ENCODE measurements at places on chromosomes 7 and 10. TPM values are rescaled to one million over a fixed set of nuclear protein-coding genes. Genes with fewer than 3 reads are reported as not detected.

The GIMAP6 gene
- polyA plus RNA-seq = not detected

The PAX4 gene
- polyA plus RNA-seq = not detected

The BLNK gene
- 2.9 TPM for polyA plus RNA-seq

The EBF3 gene
- not detected for polyA plus RNA-seq

The VWC2 gene
- polyA plus RNA-seq = not detected

The ANKRD16 gene
- 6.8 TPM for polyA plus RNA-seq

GRCh38 chr7:102317231-102318059 is 30.8 kb downstream of the SH2B2 start:
- no peak for DNase-seq

- DNase-seq = no peak
These were observed 14.4 kb downstream of the CCDC6 start for GRCh38 chr10:59891936-59892335.

- DNase-seq = no peak
These were observed 32.8 kb upstream of the FAM20C start for GRCh38 chr7:159370-160270.

- DNase-seq = no peak
These were observed 41.2 kb downstream of the ADCYAP1R1 start for GRCh38 chr7:31093282-31093681.

DNA sequence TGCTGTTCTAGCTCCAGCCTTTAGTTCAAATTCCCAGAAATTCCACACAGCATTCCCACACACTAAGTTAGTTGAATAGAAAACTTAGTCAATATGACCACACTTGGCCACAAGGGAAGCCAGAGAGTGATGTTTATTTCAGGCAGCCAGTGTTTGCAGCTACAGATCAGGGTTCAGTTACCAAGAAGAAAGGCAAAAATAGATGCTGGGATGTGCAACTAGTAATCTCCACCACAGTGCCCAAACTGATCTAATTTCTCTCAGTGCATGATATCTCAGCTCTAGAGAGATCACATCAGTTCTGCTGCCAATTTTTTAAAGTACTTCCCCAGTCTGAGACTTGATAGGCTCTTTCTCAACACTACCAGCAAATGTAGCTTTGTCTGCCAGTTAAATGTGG is 17.6 kb downstream of the SLF2 start:
- DNase-seq = no peak

- DNase-seq = no peak
These were observed 139.2 kb downstream of the SLIT1 start for GRCh38 chr10:97046456-97047082.

- DNase-seq = no peak
These were observed 199.2 kb downstream of the TFEC start for GRCh38 chr7:115831371-115831770.

DNA sequence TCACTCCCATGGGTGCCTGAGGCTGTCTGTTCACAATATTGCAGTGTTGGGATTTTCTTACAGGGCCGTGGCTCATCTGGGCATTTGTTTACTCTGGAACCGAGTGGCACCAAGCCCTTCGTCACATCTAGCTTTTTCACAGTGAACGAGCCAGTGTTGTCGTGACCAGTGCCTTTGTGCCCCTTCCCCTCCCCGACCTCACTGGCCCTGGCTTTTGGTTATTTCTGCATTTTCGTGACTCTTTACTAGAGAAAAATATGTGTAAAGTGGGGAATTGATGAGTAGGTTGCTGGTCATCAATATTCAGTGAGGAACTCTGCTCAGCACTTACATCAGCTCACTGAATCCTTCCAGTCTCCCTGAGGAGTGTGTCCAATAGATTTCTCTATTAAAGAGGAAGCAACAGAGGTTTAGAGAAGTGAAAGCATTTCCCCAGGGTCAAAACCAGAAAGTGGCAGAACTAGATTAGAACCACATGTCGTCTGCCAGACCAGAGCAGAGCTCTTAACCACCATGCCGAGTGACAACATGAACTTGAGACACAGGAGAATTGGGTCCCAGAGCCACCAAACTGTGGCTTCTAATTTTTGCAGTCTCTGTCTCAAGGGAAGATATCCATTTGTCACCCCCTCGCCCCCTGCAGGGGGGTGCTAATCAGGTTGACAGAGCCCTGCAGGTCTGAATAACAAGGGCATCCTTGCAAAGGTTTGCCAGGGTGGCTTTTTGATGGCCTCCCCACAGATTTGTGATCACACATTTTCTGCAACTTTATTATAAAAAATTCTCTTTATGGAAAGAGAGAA is 125.3 kb downstream of the CHN2 start:
- DNase-seq = no peak

GRCh38 chr10:75291805-75292204 is 56.0 kb upstream of the COMTD1 start:
- DNase-seq = no peak

DNA sequence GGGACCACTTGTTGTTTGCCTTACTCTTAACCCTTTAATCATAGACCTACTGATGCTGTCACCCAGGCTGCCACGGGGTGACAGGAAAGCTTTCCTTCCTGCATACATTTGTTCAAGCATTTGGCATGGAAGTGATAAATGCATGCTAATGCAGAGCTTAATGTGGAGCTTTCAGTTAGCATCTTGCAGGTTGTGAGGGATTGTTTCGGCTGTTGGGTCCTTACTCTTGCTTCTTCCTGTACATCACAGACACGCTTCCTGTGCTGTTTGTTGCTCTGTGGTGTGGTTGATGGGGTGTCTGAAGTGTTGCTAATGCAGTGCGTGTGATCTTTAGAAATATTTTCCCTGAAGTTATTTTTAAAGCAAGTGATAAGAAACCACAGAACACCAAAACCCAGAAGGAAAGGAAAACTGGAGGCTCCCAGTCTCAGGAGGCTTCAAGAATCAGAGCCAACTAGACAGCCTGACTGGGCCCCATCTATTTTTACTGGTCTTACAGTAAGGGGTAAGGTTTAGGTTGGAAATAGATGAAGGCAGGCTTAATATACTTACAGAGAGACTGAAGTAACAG is 143.1 kb downstream of the CHN2 start:
- no peak for DNase-seq

- no peak for DNase-seq
These were observed 79.3 kb downstream of the WIPF3 start for GRCh38 chr7:29885626-29886025.

- DNase-seq = no peak
These were observed 477.0 kb downstream of the PTPRN2 start for GRCh38 chr7:158110661-158111048.

DNA sequence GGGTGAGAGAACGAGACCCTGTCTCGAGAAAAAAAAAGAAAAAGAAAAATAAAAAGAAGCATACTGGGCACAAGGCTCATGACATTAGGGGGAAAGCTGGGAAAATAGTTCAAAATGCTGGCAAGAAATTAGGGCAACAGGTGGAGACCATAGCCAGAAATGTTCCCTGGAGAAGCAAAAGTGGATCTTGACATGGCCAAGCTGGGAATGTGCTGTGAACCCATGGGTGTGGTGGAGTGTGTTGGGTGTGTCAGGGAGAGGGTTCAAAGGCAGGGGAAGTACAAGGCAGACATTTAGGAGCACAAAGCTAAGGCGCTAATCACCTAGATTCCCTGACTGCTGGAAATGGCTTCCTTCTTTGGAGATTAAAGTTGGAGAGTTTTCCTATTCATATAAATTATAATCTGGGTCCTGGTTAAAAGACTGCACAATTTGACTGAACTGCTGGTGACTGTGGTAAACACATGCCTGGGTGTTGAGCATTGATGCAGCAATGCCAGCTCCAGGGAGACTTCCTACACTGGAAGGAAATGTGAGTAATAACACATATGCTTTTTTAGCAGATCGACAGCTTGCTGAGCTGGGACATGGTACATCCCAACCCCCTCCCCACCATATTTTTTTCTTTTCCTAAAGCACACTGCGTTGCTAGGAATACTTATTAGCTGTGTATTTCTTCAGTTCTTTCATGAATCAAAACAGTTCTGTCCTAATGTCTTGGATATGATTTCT is 70.1 kb upstream of the ARHGAP21 start:
- DNase-seq = no peak

DNA sequence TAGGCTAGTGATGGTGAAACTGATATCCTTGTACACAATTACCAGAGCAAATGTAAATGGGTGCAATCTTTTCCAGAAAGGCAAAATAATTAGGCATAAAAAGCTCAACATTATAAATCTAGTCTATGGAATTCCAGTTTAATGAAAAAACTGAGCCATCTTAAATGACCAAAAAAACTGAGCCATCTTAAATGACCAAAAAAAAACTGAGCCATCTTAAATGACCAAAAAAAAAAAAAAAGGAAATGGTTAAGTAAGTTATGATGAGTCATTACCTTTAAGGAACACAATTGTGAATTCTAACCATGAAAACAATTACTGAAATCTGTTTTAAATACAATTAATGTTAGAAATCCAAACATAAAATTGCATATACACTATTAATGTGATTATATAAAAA is 25.3 kb downstream of the USP6NL start:
- no peak for DNase-seq

DNA sequence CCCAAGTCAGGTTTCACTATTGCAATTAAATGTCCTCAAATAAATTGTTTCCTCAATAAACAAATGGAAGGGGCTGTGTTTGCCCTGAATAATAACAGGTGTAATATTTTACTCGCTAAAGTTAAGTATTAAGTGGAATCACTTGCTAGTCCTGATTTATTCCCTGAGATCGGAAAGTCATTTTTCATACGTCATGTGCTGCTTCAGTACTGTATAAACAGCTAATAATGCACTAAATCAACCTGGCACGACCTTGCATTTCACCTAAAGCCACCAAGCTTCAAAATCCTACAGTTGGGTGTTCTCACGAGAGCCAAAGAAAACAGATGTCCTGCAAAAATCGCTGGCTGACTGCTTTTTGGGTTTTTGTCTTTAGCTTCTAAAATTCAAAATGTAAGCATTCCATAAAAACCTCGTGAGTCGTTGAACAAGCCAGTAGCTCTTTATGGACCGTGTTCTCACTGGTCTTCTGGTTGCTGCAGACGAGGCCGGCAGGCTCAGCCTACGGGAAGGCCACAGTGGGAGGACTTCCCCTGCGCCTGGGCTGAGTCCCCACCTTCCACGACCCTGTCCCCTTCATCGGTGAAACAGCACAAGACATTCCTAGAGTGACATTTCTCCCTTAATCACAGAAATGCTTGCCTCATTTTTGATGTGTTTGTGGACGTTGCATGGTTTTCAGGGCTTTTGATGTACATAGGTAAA is 17.9 kb upstream of the MNX1 start:
- DNase-seq = no peak

DNA sequence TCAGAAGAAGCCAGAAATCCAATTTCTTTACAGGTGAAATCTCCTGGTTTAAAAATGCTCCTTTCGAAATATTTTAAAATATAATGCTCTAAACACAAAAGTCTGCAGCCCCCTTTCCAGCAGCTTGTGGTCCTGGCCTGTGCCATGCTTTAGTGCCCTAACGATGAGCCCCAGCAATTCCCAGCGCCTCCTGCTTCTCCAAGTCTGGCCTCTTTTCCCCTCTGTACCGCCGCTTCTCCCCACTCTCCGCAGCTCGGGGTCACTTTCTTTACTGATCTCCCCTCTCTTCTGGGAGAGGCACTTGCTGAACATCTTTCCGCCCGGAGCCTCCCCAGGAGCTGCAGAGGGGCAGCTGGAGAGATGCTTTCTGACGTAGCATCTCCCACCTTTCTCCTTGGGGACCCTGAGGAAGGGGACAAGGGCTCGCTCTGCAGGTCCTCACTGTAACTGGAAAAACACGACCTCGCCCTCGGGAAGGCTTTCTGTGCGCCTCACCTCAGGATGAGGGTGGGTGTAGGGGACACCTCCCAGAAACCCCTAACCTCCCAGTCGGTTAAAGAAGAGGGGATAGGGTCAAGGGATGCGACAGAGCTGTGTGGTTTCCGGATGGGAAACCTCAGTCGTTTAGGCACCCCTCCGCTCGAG is 565 bp upstream of the INA start:
- no peak for DNase-seq

GRCh38 chr10:118333871-118334270 is 8.3 kb downstream of the FAM204A start:
- DNase-seq = no peak

DNA sequence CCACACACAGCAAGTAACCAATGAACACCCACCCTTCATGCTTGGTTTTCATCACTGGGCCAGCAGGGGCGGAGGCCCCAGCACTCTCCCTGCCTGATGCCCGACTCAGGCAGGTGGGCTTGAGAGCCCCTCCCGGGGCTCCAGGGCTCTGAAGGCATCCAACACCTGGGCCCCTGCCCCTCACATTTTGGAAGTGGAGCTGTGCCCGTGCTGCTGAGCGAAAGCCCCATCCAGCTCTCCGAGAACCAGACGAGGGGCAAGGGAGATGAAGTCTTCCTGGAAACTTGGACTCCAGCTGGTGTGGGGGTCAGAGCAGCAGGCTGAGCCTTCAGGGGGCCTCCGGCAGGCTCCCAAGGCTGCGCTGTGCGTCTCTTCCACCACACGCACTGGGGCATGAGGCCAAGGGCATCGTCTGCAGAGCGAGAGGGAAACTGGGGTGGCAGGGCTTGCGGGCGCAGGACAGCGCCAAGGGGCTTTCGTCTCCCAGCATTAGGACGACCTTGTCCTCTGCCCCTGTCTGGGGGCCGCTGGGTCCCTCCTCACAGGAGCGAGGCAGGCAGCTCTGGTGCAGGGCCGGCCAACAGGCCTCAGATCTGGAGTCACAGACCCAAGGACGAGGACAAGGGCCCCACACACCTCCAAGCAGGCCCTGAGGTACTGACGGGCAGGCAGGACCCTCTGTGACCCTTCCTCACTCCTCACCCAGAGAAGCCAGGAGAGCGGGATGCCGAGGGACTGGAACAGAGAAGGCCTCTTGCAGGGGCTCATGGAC is 108.3 kb upstream of the FAM20C start:
- no peak for DNase-seq

- DNase-seq = no peak
These were observed 4.7 kb downstream of the ECD start for GRCh38 chr10:73163096-73163495.

- DNase-seq = no peak
These were observed 620 bp downstream of the ZRANB1 start for GRCh38 chr10:124942317-124943169.

GRCh38 chr10:77177589-77177988 is 460.0 kb downstream of the KCNMA1 start:
- no peak for DNase-seq

GRCh38 chr10:72171175-72171630 is 44.6 kb upstream of the ANAPC16 start:
- DNase-seq = peak; percentile 94

DNA sequence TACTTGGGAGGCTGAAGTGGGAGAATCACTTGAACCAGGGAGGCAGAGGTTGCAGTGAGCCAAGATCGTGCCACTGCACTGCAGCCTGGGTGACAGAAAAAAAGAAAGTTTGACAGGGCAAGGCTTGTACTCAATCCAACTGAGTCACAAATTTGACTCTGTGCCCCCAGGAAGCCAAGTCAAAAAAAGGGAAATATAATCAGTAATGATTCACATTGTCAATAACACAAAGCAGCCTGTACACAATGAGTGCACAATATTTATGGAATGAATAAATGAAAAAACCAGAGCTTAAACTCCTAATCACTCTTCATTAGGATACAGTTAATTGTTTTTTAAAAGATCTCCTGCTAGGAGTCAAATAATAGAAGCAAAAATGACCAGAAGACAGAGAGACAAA is 6.4 kb downstream of the NAPEPLD start:
- no peak for DNase-seq

All from mammary epithelial cell (primary cell).